Calu3 (cell line): ENCODE measurements at places on chromosomes 13 and 19. TPM values are rescaled to one million over a fixed set of nuclear protein-coding genes. Genes with fewer than 3 reads are reported as not detected.

The AP1M2 gene
- total RNA-seq, result 73.7 and 77.9 TPM in 2 replicates

DNA sequence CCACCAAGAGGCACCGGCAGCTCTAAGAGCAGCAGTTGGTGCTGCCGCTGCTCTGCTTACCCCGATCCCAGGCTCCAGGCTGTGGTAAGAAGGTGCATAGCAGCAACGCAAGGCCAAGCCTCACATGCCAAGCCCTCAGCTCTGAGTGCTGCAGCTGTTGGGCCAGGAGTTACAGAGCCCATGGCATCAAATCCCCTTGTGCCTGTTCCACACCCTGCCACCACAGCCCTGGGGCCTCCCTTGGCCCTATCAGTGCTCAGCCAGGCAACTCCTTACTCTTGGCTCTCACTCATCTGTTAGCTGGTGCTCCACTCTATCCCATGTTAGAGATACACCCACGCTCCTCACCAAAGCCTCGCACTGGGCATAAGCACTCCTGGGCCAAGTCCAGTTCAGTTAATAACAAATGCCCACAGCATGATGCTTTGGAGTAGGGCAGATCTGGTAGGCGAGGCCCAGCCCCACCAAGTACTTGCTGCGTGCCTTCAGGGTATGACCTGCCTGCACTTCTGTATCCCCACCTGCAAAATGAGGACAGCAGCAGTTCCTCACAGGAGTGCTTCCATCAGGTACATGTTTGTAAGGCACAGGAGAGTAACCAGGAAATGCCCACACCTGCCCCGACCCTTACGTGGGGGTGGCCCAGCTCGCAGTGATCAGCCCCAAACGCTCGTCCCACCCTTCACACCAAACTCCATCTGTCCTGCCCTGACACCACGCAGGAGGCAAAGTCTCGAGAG is 16.2 kb downstream of the AKAP8L start:
- H3K27ac ChIP-seq, result no peak overlapping the region
- no peaks in the 10 kb centered on the region for H3K27me3 ChIP-seq
- H3K4me3 ChIP-seq, result no peak overlapping the region
- DNase-seq, result no peak

The FGF14 gene
- total RNA-seq, result 0.21 and 0.24 TPM in 2 replicates

DNA sequence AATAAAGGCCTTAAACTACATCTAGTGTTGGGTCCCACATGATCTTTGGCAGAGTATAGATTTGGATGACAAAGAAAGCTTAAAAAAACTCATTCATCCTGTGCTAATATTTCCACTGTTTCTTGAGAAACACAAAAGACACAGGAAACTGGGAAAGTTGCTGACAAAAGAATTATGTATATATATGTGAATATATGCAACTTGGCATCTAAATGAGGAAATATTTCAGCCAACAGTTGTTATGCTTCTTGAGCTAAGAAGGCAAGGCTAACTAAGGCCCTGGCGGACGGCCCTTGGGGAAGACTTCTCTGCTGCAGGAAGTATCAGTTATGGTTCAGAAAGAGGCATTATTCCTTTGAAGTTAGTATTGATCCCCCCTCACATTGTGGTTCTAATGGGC is 491.8 kb downstream of the DIAPH3 start:
- H3K36me3 ChIP-seq, result no peaks in the 10 kb centered on the region
- no peaks in the 10 kb centered on the region for H3K4me1 ChIP-seq
- no peak for DNase-seq
- H3K27me3 ChIP-seq, result no peaks in the 10 kb centered on the region

The TMPRSS9 gene
- total RNA-seq, result not detected in 2 replicates

- H3K4me1 ChIP-seq, result peaks cover 16% of the 10 kb centered on the region
- H3K4me3 ChIP-seq, result no peak overlapping the region
- H3K27me3 ChIP-seq, result no peaks in the 10 kb centered on the region
- H3K36me3 ChIP-seq, result peaks cover 19% of the 10 kb centered on the region
- H3K27ac ChIP-seq, result peak overlapping the region; percentile 69
These were observed 26.9 kb downstream of the TMED1 start for GRCh38 chr19:10808937-10809649.

- H3K4me1 ChIP-seq, result peaks cover 61% of the 10 kb centered on the region
- H3K36me3 ChIP-seq, result no peaks in the 10 kb centered on the region
- DNase-seq, result no peak
- H3K4me3 ChIP-seq, result no peak overlapping the region
These were observed 67.5 kb downstream of the LRCH1 start for GRCh38 chr13:46620471-46620870.

GRCh38 chr19:43534816-43535761 is 2.1 kb downstream of the ZNF575 start:
- H3K27ac ChIP-seq, result no peak overlapping the region
- H3K4me3 ChIP-seq, result no peak overlapping the region
- H3K27me3 ChIP-seq, result no peaks in the 10 kb centered on the region
- H3K4me1 ChIP-seq, result no peaks in the 10 kb centered on the region

The GARIN5A gene
- total RNA-seq, result 6.0 and 7.8 TPM in 2 replicates

GRCh38 chr13:51004111-51004865 is 94.7 kb downstream of the RNASEH2B start:
- H3K4me3 ChIP-seq, result no peak overlapping the region
- no peaks in the 10 kb centered on the region for H3K4me1 ChIP-seq
- no peaks in the 10 kb centered on the region for H3K36me3 ChIP-seq
- H3K27ac ChIP-seq, result no peak overlapping the region

The ADPRHL1 gene
- 2.0 and 2.8 TPM in 2 replicates for total RNA-seq

The RNF126 gene
- 44.8 and 46.4 TPM in 2 replicates for total RNA-seq

GRCh38 chr13:109776575-109776974 is 9.8 kb downstream of the IRS2 start:
- H3K4me1 ChIP-seq, result peaks cover 17% of the 10 kb centered on the region
- H3K27me3 ChIP-seq, result no peaks in the 10 kb centered on the region
- peaks cover 12% of the 10 kb centered on the region for H3K36me3 ChIP-seq

DNA sequence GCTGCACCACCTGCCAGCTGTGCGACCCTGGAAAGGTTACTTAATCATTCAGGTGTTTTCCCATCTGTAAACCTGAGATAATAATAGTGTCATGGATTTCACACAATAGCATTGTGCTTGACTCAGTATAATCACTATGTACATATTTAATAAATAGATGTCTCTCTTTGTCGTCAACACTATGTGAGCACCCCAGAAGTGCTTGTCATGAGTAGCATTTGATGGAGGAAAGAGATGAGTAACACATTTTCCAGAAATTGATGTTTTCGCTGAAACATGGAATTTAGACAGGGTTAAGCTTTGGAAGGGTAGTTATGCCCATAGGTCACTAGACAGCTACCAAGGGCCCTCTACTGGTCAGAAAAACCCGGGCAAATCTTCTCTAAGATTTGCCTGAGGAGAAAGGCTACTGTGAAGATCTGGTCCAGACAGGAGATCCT is 9.5 kb upstream of the MBNL2 start:
- peaks cover 4% of the 10 kb centered on the region for H3K36me3 ChIP-seq
- DNase-seq, result no peak
- peaks cover 26% of the 10 kb centered on the region for H3K4me1 ChIP-seq
- H3K4me3 ChIP-seq, result no peak overlapping the region
- peak overlapping the region; percentile 78 for H3K27ac ChIP-seq

GRCh38 chr19:20558571-20558970 is 7.0 kb downstream of the ZNF737 start:
- no peak overlapping the region for H3K27ac ChIP-seq
- no peak for DNase-seq
- no peaks in the 10 kb centered on the region for H3K4me1 ChIP-seq

DNA sequence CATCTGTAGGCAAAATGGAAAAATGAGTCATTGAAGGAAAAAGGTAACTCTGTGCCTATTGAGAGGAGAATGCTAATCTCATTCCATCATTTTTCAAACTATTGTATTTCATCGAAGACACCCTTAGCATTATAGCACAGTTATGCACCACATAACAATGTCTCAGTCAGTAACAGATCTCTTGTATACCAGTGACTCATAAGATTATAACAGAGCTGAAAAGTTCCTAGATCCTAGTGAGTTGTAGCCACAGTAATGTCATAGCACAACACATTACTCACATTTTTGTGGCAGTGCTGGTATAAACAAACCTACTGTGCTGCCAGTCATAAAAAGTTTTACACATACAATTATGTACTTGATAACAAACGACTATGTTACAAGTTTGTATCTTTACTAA is 1077.6 kb downstream of the DIAPH3 start:
- H3K4me1 ChIP-seq, result no peaks in the 10 kb centered on the region
- no peaks in the 10 kb centered on the region for H3K36me3 ChIP-seq

GRCh38 chr19:38247126-38247525 is 9.0 kb downstream of the PPP1R14A start:
- H3K27me3 ChIP-seq, result no peaks in the 10 kb centered on the region
- peaks cover 8% of the 10 kb centered on the region for H3K36me3 ChIP-seq
- H3K4me1 ChIP-seq, result peaks cover 36% of the 10 kb centered on the region
- no peak for DNase-seq
- no peak overlapping the region for H3K4me3 ChIP-seq

The IGFL1 gene
- not detected in 2 replicates for total RNA-seq

GRCh38 chr19:18131841-18132596 is 20.9 kb upstream of the PIK3R2 start:
- H3K36me3 ChIP-seq, result peaks cover 10% of the 10 kb centered on the region
- H3K4me1 ChIP-seq, result peaks cover 18% of the 10 kb centered on the region
- H3K4me3 ChIP-seq, result no peak overlapping the region
- H3K27me3 ChIP-seq, result no peaks in the 10 kb centered on the region

DNA sequence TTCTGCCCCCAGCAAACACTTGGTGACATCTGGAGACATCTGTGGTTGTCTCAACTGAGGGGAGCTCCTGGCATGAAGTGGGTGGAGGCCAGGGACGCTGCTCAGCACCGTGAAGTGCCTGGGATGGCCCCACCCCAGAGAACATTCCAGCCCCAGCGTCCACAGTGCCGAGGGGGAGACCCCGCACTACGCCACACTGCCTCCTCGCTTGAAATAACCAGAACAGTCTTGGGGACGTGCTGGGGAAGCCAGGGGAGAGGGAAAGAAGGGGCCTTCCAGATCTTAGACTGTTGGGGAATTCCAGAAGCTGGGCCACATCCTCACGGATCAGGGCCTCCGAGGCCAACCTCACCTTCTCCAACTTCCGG is 4.2 kb downstream of the DPP9 start:
- peaks cover 6% of the 10 kb centered on the region for H3K4me1 ChIP-seq
- H3K36me3 ChIP-seq, result peaks cover 38% of the 10 kb centered on the region
- H3K27ac ChIP-seq, result no peak overlapping the region
- H3K27me3 ChIP-seq, result no peaks in the 10 kb centered on the region
- H3K4me3 ChIP-seq, result no peak overlapping the region

GRCh38 chr19:13104360-13104847 is 1.7 kb upstream of the LYL1 start:
- H3K36me3 ChIP-seq, result peaks cover 22% of the 10 kb centered on the region
- no peaks in the 10 kb centered on the region for H3K4me1 ChIP-seq
- no peaks in the 10 kb centered on the region for H3K27me3 ChIP-seq
- H3K27ac ChIP-seq, result no peak overlapping the region

DNA sequence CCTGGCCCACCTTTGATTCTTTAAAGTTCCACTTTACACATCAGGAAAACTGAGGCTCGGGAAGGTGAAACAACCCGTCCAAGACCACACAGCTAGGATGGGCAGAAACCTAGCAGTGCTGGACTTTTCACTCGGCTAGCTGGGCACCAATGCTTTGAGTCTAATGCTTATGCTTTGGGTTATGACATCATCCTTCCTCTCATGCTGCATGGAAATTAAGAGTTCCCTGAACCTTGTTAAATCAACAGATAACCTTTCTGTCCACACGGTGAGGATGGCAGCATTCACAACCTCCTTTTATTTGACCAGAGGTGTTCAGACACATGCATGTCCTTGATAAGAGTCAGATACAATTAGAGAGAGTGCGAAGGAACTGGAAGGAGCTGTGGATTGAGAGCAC is 138.4 kb downstream of the UQCRFS1 start:
- DNase-seq, result no peak
- H3K36me3 ChIP-seq, result no peaks in the 10 kb centered on the region
- H3K27me3 ChIP-seq, result no peaks in the 10 kb centered on the region
- H3K4me3 ChIP-seq, result no peak overlapping the region
- no peak overlapping the region for H3K27ac ChIP-seq

- no peaks in the 10 kb centered on the region for H3K36me3 ChIP-seq
- no peaks in the 10 kb centered on the region for H3K27me3 ChIP-seq
- DNase-seq, result no peak
- no peaks in the 10 kb centered on the region for H3K4me1 ChIP-seq
These were observed 745.2 kb downstream of the PCDH17 start for GRCh38 chr13:58376775-58377174.

The SOX1 gene
- not detected in 2 replicates for total RNA-seq

The CRLF1 gene
- total RNA-seq, result 1.1 TPM in 1 of 2 replicates, not detected in the other

The INSL3 gene
- total RNA-seq, result not detected in 2 replicates

- no peaks in the 10 kb centered on the region for H3K27me3 ChIP-seq
- no peak overlapping the region for H3K27ac ChIP-seq
- no peaks in the 10 kb centered on the region for H3K36me3 ChIP-seq
These were observed 82.2 kb upstream of the USP29 start for GRCh38 chr19:57037556-57037955.

The OR7C1 gene
- not detected in 2 replicates for total RNA-seq

DNA sequence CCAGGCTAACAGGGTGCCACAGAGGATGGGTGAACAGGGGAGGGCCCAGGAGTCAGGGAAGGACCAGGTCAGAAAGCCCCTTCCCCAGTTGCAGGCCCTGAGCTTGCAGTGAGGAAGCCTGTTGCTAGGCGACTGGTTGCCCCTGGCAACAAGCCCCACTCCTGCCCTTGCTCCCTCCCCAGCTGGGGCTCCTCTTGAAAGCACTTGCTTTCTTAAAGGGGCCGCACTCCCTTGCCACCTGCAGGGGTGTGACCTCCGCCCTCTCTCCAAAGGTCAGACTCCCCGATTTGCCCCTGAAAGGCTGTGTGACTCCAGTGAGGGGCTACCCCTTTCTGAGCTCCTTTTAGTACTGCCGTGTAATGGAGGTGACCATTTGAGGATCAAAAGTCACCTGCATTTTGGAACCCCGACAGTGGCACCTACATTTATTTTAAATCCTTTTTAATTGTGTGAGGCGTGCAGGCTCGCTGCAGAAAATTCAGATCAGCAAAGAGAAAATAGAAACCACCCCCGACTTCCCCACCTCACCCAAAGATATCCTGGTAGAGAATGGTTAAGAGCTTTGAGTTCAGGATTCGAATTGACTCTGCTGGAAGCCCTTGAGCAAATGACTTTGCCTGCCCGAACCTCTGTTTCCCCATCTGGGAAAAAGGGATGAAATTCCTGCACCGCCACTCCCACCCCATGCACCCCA is 4.8 kb downstream of the FCHO1 start:
- H3K4me3 ChIP-seq, result no peak overlapping the region
- H3K4me1 ChIP-seq, result peaks cover 13% of the 10 kb centered on the region
- H3K36me3 ChIP-seq, result no peaks in the 10 kb centered on the region
- no peak overlapping the region for H3K27ac ChIP-seq
- DNase-seq, result peak; percentile 39
- H3K27me3 ChIP-seq, result no peaks in the 10 kb centered on the region

DNA sequence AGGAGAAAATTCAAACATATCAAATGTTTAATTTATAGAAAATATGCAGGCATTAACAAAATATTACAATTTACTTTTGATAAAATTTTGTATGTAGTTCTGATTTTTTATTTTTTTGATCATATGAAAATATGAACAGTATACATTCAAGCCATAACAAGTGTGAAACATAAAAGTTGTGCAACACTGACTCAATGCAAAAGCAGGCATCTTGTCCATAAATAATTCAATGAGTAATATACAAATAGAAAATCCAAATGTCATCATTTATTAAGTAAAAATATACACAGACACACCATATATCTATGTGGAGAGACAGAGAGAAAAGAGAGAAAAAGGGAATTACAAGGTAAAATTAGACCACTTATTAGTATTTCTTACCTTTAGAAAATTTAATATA is 1183.9 kb downstream of the SLITRK1 start:
- no peak overlapping the region for H3K27ac ChIP-seq
- H3K4me1 ChIP-seq, result no peaks in the 10 kb centered on the region
- no peaks in the 10 kb centered on the region for H3K27me3 ChIP-seq
- no peak overlapping the region for H3K4me3 ChIP-seq
